ENCODE measurements at places on chromosomes 7 and 10.

- no peak for DNase-seq
Observed at GRCh38 chr7:33789871-33790630, 115.3 kb upstream of the BMPER start.

GRCh38 chr10:88791924-88792323 is 10.6 kb upstream of the LIPM start:
- DNase-seq: no peak

GRCh38 chr7:155796381-155797261 is 15.6 kb downstream of the SHH start:
- DNase-seq: peak; percentile 43

DNA sequence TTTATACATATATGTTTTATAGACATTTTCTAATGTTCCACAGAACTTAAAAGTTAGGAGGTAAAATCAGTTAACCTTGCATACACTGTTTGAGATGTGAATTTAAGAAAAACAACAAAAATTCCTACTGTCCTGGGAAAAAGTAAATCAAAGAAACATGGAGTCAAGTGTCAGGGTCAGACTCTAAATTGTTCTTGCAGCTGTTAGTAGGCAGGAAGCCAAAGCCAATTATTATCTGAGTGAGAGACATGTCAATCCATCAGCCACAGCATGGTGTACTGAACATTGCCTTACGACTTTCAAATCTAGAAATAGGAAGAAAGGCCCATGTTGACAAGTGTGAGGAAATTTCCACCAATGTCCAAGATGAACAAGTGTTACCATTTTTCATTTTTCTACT is 461.2 kb upstream of the MBL2 start:
- DNase-seq: no peak

GRCh38 chr10:121368347-121369025 is 229.8 kb downstream of the FGFR2 start:
- no peak for DNase-seq

- DNase-seq: no peak
Observed at GRCh38 chr10:128734734-128735133, 608.5 kb upstream of the MKI67 start.

- no peak for DNase-seq
Observed at GRCh38 chr10:110717781-110718589, 73.8 kb downstream of the RBM20 start.

DNA sequence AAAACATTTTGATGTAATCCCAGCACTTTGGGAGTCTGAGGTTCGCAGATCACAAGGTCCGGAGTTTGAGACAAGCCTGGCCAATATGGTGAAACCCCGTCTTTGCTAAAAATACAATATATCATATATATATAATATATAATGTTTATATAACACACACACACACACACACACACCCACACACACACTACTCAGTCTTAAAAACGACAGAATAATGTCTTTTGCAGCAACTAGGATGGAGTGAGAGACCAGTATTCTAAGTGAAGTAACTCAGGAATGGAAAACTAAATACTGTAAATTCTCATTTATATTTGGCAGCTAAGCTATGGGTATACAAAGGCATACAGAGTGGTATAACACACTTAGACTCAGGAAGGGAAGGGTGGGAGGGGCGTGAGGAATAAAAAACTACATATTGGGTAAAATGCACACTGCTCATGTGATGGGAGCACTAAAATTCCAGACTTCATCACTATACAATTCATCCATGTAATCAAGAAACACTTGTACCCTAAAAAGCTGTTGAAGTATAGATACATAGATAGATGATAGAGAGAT is 231.2 kb upstream of the SEMA3A start:
- DNase-seq: no peak
